ENCODE measurements at places on chromosomes 5 and 9.
A peak's percentile ranks its signal among the peaks of the same experiment; 100 is the strongest.

GRCh38 chr5:62920856-62921255, 342.2 kb downstream of the LRRC70 start:
- no peak for DNase-seq

DNA sequence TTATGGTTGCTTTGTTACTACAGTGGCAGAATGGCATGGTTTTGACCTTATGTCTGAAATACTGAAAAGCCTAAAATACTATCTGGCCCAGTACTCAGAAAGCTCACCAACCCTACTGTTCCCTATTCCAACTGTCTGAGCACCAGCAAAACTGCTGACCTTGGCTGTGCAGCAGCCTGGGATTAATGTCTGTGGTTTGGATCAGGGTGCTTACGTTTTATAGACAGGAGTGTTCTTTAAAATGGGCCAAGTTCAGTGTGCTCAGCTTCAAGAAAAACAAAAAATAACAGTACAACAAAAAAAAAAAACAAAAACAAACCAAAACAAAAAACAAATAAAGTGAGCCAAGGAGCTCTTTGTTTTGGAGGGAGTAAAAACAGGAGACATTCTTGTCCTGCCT, 36.4 kb downstream of the SLC28A3 start:
- DNase-seq = no peak

DNA sequence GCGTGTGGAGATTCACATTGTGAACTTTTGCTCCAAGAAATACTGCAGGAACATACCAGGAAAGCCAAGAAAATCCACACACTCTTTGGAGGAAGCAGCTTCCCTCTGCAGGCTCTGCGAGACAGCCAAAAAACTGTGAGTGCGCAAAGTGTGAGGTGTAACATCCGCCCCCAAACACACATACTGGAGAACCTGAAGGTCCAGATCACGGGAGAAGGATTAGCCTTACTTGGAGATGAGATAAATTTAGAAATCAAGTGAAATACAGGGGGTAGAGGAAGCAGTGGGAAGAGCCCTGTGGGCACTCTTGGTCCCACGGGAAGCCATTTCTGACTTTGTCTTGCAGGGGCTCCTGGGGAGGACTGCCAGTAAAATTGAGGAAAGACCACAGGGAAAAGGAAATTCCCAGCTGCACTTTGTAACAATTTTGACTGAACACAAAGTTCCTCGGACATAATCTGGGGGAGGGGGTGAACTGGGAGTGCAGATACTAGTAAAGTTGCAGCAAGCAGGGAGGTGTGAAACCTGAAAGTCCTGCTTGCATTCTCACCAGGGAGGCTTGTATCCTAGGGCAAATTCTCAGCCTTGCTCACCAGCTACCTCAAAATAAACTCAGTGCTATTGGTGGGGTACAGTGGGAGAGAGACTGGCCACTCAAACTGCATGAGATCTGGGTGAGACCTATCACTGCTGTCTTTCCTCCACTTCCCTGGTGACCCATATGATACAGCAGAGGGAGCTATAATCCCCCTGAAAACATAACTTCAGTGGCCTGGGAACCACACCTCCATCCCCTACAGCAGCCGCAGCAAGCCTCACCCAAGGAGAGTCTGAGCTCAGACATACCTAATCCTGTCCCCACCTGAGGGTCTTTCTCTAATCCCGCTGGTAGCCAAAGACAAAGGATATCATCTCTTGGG, 109.1 kb downstream of the ALDH1A1 start:
- DNase-seq = no peak

DNA sequence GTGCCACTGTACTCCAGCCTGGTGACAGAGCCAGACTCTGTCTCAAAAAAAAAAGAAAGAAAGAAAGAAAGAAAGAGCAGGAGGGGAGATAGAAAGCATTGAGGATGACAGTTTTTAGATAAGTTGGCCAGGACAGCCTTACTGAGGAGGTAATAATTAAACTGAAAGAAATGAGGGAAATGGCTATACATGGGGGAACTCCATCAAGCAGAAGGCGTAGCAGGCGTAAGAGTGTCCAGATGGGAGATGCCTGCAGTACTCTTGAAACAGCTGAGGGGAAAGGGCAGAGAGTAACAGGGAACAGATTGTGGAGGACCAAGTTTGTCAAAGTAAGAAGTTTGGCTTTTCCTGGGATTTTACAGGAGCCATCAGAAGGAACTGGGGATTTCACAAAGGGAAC, 57.5 kb downstream of the HMGCS1 start:
- DNase-seq = no peak

- DNase-seq = no peak
Measured at GRCh38 chr5:761854-762710, 22.4 kb downstream of the ZDHHC11B start.

- no peak for DNase-seq
Measured at GRCh38 chr5:108111736-108112135, 270.2 kb downstream of the FBXL17 start.

- DNase-seq = peak; percentile 79
Measured at GRCh38 chr9:114930056-114930812, at the start of gene TNFSF8. Gene TNFSF8, minus strand, starts transcription at chr9:114930591. Its CDS starts 288 bp downstream, at chr9:114930303.

DNA sequence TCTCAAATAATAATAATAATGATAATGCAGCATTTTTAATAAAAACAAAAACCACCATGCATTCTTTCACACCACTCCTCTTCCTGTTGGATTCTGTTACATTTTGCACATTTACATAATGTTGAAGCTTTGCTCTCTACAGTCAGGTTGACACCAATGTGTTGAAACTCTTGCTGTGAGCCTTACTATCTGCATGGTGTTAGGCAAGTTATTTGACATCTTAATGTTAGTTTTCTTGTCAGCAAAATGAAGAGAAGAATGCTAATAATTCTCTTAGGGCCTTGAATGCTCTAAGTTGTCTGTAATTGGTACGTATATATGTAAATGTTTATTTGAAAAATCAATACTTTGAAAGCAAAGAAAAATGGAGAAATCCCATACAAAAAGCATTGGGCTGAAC, 525.5 kb upstream of the PTGER4 start:
- no peak for DNase-seq

GRCh38 chr5:151005187-151005949, 15.0 kb upstream of the GPX3 start:
- DNase-seq = no peak

- DNase-seq = no peak
Measured at GRCh38 chr9:16769291-16769690, 101.2 kb downstream of the BNC2 start.

GRCh38 chr5:114377946-114378345, 16.1 kb downstream of the KCNN2 start:
- DNase-seq = no peak

DNA sequence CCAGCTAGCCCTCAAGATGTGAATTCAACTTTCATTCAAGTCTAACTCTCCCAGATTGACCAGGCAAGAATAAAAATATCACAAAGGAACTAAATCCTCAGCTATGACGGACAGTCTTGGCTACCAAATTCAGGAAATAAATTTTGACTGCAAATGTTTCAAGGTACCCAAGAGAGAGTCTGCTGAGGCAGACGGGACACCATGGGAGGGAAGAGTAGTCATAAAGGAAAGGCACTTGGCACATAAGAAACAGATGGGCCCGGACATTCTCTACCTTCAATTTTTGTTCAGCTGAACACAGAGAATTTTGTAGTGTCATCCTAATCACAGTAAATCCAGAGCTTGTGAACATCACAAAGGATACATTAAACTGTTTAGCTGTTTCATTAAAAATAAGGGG, 390.0 kb downstream of the DTWD2 start:
- no peak for DNase-seq

DNA sequence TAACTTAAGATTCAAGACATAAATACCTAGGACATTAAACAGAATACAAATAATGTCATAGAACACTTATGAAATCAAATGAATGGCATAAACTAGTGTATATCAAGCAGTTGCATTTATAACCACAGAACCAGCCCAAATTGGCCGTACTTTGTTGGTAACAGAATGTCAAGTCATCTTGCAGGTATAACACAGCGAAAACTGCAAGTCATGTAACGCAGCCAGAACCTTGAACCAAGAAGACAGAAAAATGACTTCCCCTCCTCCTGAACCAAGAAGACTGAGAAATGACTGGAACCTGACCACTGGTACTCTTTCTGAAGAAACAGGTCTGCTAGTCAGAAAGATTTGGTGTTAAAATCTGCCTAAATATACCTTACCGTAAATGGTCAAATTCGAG, 38.9 kb downstream of the ANKRD31 start:
- DNase-seq = no peak

GRCh38 chr9:84894859-84895258, 225.3 kb downstream of the NTRK2 start:
- no peak for DNase-seq

GRCh38 chr5:17398431-17398830, 99.6 kb upstream of the TAF11L2 start:
- no peak for DNase-seq

DNA sequence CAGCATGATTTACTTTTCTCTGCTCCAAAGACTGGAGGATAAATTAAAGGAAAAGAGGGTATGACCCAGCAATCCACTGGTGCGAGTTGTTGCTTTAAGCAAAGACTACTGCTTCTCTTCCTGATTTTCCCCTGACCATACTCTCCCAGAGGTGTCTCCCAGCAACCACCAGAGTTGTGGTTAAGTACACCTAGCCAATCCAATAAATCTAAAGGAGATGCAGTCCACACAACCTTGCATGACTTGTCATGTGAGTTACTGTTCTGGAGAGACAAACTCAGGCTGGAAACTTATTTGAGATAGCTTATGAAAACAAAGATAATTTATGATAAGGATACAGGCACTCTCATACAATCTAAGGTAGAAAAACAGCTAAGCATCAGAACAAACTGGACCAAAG, 11.9 kb downstream of the TMC1 start:
- no peak for DNase-seq

DNA sequence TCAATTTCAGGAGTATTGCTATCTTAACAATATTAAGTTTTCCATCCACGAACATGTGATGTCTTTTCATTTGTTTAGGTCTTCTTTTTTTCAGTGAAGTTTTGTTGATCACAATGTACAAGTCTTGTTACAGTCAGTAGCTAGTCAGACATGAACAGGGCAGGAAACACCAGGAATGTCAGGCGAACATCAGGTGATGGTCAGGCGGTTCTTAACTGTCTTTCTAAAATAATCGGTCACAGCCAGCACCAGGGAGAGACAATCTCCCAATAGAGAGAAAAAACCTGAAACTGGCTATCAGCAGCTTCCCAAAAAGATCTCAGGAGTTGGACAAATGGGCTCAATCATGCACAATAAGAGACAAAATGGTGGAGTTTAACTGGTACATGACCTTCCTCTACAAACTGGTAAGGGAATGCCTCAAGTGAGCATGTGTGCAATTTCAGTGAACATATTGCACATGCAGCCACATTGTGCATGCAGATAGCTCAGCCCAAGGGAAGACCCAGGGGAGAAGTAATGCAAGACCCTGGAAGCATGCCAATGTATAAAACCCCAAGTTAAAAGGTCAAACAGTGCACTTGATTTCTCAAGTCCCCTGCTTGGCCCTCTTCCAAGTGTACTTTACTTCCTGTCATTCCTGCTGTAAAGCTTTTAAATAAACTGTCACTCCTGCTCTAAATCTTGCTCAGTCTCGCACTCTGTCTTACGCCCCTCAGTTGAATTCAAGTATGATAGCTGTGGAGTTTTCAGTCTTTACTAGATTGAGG, 176.1 kb upstream of the RASEF start:
- no peak for DNase-seq

- DNase-seq = no peak
Measured at GRCh38 chr5:66602621-66603020, 6.4 kb downstream of the MAST4 start.

DNA sequence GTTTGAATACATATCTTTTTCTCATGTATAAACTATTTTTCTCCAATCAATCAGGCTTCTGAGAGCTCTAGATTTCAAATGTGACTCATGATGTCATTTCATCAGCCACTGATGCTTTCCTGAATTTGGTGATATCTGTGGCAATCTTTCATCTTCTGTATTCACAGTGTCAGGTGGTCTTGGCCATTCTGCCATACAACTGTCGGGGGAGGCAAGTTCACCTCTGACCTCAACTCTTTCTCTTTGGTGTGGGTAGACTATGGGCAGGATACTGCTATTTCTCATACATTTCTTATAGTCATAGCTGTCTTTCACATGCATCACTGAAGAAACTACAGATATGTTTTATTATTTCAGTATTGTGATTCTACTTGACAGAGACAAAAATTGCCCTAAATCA, 414.1 kb upstream of the MEF2C start:
- DNase-seq = no peak

DNA sequence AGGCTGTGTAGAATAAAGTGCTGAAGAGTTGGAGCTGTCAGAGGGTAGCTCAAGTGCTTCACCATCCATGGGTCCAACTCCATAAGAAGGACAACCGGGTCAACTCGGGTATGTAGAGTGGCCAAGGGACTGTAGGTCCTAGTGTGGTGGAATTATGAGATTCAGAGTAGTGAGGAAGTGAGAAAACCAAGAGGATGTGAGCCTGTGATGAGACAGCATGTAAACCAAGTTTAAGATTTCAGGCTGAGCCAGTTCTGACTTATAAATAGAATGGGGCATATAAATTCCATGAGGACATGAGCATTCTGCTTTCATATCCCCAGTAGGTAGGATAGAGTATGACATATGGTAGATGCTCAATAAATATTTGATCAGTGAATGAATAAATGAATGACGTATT, 96.3 kb downstream of the CFAP95 start:
- DNase-seq = no peak

DNA sequence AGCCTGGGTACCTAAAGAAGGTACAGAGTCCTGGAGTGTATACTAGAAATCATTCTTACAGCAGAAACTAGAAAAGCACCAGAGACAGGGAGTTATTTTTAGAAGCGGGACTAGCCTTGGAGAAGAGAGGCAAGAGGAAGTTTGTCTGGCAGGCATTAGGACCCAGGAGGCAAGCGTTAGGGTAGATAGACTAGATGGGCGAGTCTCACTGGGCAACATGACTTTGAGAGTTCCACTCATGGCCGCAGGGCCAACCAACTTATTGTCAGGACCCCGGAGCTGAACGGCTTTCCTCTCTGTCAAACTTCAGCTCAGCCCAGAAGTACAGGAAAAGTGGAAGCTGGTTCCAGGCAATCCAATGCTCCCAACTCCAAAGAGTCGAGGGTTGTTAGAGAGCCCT, 34.1 kb upstream of the NPR3 start:
- no peak for DNase-seq

DNA sequence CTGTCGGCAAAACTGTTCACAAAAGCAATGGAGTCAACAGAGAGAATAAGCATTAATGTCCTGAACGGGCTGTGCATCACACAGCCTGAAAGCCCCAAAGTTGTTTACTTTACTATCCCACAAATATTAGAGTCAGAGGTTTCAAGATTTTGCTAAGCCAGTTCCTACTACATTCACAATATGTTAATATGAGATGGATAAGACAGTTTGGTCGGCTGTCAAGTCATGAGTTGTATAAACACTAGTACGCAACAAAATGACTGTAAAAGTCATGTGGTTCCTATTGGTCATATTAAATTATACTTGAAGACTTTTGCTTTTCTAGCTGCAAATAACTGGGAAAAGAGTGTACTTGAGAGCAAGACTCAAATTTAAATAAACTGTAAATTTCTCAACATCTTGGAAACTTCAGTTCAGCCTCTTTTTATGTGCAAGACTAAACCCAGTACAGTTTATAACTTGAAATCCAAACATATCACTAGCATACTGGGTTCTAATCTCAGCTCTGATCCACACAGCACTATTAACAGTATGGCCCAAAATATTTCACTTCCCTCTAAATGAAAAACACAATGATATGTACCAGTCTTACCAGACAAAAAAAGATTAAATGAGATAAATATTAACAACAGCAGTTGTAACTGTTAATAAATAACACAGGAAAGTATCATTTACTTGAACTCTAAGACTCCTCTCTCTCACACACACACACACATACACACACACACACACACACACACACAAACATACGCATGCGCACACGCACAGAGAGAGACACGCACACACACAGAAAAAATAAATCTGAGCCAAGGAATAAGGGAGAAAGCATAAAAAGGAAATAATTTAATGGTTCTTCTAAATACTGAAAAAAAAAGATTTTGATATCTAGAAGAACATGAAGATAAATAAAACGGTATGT, 33.1 kb downstream of the FANCC start:
- DNase-seq = no peak

All from T-cell (primary cell).